ENCODE measurements at places on chromosomes 3 and 15.
A peak's percentile ranks its signal among the peaks of the same experiment; 100 is the strongest.

DNA sequence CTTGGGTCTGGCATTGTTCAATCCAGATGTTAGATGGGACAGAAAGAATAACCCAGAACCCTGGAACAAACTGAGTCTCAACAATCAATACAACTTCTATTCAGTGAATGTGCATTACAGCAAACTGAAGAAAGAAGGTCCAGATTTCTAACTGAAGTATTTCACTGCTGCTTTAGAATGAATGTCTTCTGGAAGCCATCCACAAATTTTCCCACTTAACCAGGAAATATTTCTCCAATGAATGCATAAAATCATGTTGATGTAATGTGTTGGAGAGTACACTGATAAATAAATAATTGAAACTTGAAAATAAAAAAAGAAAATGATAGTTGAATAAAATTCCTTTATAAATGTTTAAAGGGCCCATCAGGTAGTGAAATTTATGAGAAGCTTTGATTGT, 658.6 kb downstream of the ZBBX start:
- no peak for DNase-seq

- no peak for DNase-seq
Measured at GRCh38 chr3:79257791-79258190, 510.0 kb downstream of the ROBO1 start.

DNA sequence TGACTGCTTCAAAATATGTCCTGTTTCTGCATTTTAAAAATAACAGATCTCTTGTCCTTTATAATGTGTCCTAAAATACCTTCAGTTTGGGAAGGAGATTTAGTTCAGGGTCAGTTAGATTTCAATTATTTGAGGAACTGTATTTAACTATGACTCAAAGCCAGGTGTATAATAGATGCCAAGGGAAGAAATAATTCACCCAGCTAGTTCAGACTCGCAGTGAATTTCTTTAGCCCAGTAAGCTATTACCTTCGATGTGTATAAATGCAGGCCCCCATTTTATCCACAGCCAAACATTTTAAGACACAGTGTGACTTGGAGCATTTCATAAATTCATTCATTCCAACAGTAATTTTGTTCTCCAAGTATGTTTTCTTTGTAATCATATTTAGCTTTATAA, 458.0 kb downstream of the ZNF385D start:
- no peak for DNase-seq

DNA sequence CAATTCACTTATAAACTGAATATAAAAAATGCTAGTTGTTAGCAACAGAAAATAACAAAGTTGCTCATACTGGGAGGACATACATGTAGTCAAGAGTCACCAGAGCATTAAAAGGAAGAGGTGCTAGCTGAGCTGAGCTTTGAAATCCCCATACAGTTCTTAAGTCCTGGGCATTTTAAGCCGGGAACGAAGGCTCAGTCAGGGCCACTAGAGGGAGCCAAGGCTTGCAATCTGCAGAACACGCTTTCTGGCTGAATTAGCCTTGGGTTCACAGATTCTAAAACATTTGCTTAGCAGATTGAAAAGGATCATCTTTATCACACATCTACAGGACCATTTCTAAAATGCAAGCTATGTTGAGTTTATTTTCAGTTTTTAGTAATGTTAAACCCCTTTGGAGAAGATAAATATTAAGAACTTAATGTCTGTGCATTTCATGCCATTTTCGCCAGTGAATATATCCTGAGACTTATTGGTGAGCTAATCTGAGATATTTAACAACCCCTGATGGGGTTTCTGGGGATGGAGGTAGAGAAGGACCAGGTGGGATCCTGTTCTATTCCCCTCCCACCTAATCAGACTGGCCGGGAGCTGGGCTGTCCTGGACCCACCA, 26.3 kb upstream of the MNS1 start:
- peak; percentile 24 for DNase-seq

DNA sequence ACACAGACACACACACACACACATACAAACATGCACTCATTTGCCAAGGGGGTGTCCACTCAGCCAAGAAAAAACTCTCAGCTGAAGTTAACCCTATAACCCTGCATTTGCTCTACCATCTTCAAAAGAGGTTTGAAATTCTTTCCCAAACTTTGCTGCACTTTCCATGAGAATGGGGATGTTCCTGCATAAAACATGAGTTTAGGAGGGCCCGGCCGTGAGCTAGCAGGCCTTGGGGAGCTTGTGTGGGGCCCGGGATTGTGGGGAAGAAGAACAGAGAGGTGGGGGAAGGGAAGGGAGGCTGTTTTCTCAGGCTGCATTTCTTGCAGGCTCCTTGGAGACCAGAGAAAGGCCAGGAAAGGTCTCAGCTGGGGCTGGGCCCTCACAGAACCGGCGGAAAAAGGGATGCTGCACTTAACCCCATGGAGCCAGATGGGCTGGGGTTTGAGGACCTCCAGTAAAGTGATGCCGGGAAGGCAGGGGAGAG, 40.8 kb downstream of the SEMA5B start:
- no peak for DNase-seq

DNA sequence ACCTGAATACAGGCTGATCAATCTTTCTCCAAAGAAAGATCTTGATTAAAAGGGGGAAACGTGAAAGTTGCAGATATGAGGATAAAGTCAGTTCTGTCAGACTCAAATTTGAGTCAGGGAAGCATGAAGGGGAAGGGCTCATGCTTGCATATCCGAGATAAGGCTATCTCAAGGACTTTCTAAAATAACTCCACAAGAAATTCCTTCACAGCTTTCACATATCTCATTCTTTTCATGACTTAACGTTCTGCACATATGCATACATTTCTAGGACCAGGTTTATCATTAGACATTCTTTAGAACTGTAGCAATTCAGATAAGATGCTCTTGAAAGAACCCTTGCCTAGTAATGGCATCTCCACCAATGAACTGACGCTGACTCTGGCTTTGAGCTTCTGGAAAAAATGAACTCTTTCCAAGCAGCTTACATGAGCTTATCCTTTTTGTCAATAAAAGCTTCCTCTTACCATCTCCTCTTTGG, 15.9 kb downstream of the SH3GL3 start:
- no peak for DNase-seq

- DNase-seq: no peak
Measured at GRCh38 chr15:66388043-66388363, 1.3 kb downstream of the MAP2K1 start.

GRCh38 chr15:69056365-69056764, 41.9 kb downstream of the NOX5 start:
- DNase-seq: no peak

Measured in stimulated activated CD8-positive, alpha-beta memory T cell treated with anti-CD3 and anti-CD28 coated beads, Interleukin-15, amount 100 ng/mL, for 48 hours (primary cell).